ENCODE measurements at places on chromosomes 4 and X. TPM values are rescaled to one million over a fixed set of nuclear protein-coding genes. Genes with fewer than 3 reads are reported as not detected.

Gene KLHL4
- total RNA-seq: 0.10 TPM

Gene RAB40A
- not detected for total RNA-seq

DNA sequence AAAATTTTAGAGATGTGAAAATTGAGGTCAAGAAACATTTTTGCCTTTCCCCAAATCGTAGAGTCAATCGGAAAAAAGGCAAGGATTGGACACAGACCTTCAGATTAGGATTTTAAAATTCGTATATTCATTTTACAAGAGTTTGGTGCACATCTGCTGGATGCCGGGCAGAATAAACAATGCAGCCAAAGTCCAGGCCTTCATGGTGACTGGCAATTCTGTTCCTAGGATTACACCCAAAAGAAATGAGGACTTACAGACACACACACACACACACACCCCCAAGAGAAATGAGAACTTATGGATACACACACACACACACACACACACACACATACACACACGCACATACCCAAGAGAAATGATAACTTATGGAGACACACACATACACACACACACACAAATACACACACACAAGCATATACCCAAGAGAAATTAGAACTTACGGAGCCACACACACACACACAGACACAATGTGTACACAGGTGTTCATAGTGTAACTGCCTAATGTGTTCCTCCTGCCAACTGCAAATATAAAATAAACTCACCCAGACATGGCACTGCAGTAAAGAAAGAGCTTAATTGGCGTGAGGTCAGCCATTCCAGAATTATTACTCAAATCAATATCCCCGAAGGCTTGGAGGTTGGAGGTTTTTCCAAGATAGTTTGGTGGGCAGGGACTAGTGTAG lies 165.7 kb upstream of the STS start:
- DNase-seq: no peak

- no peak for DNase-seq
Observed at GRCh38 chrX:44068043-44068442, 94.9 kb upstream of the NDP start.

GRCh38 chrX:129749069-129749468 lies 10.3 kb downstream of the XPNPEP2 start:
- no peak for DNase-seq

DNA sequence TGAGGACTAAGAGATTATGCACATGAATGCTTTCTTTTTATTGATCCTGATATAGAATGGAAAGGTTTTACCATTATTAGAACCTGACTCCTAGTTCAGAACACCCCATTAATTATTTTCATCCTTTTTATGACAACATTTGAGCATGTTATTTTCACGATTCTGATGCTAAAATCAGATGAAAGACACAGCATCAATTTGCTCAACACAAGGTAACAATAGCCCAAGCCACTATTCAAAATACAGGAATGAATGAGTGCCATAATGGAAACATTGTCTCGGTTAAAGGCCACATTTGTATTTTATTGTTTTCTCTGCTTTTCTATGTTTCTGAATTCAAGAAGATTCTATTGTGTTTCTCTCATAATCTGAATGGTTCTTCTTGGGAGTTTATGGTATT lies 126.3 kb upstream of the POF1B start:
- DNase-seq: no peak

Gene PPP2R2C
- total RNA-seq: 32.9 TPM

- no peak for DNase-seq
Observed at GRCh38 chr4:86033171-86033570, 326.7 kb downstream of the MAPK10 start.

- no peak for DNase-seq
Observed at GRCh38 chr4:152997771-152998487, 61.8 kb downstream of the FHDC1 start.

- DNase-seq: no peak
Observed at GRCh38 chr4:39931441-39931901, 46.2 kb downstream of the PDS5A start.

Gene TXK
- 1.7 TPM for total RNA-seq

- no peak for DNase-seq
Observed at GRCh38 chr4:118973295-118973694, 84.6 kb downstream of the SYNPO2 start.

DNA sequence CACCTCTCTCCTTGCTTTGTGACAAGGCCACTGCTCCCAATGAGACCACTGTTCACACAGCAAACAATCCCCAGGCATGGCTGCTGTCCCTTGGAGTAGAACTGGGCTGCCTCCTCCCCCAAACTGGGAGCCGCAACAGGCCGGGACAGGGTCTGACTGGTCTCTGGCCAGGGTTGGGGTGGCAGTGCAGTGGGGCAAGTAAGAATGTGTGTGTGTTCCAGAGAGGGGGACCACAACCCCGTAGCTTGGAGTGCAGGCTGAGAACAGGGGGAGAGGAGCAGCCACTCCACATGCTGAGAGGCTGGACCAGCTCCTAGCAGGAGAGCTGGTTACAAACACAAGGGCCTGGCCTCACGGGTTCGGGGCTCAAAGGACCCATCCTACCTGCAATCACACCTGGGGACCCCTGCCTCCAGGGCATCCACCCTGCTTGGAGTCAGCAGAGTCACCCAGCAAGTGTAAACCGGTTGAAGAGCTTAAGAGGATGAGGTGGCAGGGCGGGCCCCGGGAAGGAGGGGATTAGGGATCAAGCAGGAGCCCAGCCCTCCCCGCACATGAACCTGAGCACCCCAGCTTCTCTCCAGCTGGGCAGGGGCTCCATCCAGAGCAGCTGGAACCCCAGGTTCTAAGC lies 3.8 kb upstream of the ZNF185 start:
- no peak for DNase-seq

DNA sequence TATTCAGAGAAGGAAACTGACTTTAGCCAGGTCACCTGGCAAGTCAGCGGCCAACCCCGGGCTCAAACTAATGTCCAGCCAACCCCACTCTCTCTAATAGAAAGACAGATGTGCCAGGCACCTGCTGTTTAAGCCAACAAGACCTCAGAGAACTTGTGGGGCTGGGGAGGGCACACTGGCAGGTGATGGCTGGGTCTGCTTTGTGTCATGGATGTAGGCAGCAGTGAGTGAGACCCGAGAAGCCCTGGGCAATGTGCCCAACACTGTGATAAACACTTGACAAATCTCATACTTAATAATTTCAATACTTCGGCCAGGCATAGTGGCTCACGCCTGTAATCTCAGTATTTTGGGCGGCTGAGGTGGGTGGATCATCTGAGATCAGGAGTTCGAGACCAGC lies 9.0 kb upstream of the CD99L2 start:
- DNase-seq: no peak

GRCh38 chr4:85318415-85318814 lies 156.5 kb upstream of the ARHGAP24 start:
- DNase-seq: no peak

DNA sequence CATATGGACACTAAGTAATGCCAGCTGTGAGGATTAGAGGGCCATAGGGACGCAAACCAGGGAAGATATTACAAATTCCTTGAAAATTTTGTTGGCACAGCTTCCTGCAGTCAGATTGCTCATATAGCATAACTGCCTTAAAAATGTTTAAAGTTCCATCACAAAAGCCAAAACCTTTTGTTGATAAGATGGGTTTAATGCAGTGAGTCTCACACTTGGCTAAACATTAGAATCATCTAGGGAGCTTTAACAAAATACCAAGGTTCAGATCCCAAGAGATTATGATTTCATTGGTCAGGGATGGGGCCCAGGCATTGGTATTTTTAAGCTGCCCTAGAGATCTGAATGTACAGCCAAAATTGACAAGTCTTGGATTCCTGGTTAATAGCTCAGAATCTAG lies 376.5 kb upstream of the MAD2L1 start:
- DNase-seq: no peak

- no peak for DNase-seq
Observed at GRCh38 chrX:121258545-121258944, 211.1 kb downstream of the GLUD2 start.

DNA sequence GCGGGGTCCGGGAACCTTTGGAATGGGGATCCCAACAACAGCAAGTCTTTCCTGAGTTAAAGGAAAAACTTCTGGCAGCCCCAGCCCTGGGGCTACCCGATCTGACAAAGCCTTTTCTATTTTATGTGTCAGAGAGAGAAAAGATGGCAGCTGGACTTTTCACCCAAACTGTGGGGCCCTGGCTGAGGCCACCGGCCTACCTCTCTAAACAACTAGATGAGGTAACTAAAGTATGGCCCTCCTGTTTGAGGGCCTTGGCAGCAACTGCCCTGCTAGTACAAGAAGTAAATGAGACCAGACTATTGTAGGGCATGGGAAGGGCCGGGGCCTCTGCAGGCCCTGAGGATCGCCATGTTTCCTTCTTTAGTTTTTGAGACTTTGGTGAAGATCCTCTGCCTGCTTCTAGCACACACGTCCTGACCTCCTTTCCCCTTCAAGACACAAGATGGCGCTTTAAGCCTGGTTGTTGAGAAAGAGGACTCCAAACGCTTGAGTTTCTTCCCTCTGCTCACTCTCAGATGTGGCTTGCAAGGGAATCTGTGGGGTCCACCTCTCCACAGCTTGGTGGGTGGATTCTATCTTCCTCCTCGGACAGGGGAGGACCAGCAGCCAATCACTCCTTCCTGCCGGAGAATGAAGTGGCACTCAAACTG lies 18.5 kb upstream of the DRD5 start:
- peak; percentile 70 for DNase-seq

DNA sequence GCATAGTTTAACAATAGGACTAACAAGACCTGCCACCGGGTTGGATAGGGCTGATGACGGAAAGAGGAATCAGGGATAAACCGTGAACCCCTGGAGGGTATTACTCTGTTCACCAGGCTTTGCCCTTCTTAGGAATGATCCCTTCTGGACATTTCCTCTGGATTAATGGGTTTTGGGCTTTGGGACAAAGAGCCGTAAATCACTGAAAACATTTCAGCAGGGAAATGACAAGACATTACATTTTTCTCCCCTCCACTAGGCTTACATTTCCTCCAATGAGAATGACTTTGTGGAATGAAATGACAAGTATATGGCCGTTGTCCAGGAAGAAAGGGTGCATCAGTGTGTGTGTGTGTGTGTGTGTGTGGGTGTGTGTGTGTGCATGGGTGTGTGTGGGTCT lies 25.9 kb upstream of the RBPJ start:
- no peak for DNase-seq

Gene TMEM31
- total RNA-seq: not detected

DNA sequence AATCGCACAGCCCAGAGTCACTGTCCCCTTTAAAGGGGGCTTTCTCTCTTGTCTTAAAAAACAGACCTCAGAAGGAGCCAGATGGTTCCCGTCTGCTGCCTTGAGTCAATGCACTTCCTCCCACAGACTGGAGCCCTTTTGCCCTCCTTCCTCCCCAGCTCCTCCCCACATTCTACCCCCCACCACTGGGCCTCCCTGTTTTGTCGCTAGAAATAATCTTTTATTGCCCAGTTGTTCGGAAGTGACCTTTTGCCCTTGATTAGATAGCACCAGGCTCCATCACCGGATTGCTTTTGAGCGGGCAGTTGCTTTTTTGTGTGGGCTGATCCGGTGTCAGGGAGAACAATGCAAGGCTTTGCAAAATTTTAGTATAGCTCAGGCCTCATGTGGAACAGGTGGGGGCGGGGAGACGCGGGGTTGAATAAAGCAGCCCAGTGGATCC lies 47.7 kb downstream of the SPRY1 start:
- DNase-seq: no peak

GRCh38 chr4:77248805-77249204 lies 91.8 kb downstream of the CCNG2 start:
- no peak for DNase-seq

Gene TRPC5OS
- total RNA-seq: 0.07 TPM

Gene CT45A5
- total RNA-seq: not detected
